ENCODE measurements at places on chromosomes 5 and 9.

- no peaks in the 10 kb centered on the region for H3K36me3 ChIP-seq
- no peaks in the 10 kb centered on the region for H3K27me3 ChIP-seq
- no peak overlapping the region for H3K4me3 ChIP-seq
- H3K4me1 ChIP-seq: no peaks in the 10 kb centered on the region
- H3K27ac ChIP-seq: no peak overlapping the region
- DNase-seq: no peak
These were observed 166.1 kb downstream of the RNF180 start for GRCh38 chr5:64331597-64332277.

GRCh38 chr9:90433398-90433941 is 209.2 kb downstream of the DIRAS2 start:
- no peak for DNase-seq
- no peaks in the 10 kb centered on the region for H3K4me1 ChIP-seq
- H3K36me3 ChIP-seq: no peaks in the 10 kb centered on the region

GRCh38 chr5:141870228-141870627 is 8.0 kb downstream of the PCDH1 start:
- H3K27me3 ChIP-seq: peaks cover 43% of the 10 kb centered on the region
- no peak overlapping the region for H3K27ac ChIP-seq
- no peak overlapping the region for H3K4me3 ChIP-seq
- DNase-seq: no peak

DNA sequence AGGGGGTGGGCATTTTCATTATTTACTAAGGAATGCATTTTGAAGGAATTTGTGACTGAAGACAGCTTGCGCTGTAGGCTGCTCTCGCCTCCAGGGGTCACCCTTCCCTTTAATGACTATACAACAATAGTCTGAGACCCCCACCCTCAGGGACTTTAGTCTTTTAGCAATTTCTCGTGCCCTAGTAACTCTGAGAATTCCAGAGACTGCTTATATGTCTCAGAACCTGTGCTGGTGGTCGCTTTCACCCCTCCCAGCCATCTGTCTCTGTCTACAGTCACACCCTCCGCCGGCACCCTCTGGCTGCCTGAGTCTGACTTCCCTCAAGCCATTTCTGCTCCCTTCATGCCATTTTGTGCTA is 671.4 kb downstream of the NR2F1-AS1 start:
- H3K4me1 ChIP-seq: no peaks in the 10 kb centered on the region
- no peak overlapping the region for H3K27ac ChIP-seq
- H3K36me3 ChIP-seq: no peaks in the 10 kb centered on the region
- H3K4me3 ChIP-seq: no peak overlapping the region

DNA sequence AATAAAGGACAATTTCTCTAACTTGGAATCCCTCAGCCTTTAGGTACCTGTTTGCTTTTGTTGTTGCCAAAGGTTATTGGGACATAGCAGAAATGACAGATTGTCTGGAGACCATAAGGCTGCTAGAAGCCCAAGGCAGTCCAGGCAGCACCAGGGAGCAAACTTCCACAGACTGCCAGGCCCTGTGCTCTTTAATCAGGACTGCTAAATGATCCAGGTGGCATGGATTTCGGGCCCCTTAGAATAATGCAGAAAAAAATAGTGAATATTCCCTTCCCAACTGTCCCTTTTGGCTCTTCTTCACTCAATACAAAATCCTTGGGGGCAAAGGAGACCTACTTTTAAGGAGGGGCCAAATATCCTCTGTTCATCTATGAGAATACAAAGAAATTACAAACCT is 73.9 kb downstream of the GABRA1 start:
- DNase-seq: no peak
- H3K27ac ChIP-seq: no peak overlapping the region
- no peaks in the 10 kb centered on the region for H3K27me3 ChIP-seq
- no peak overlapping the region for H3K4me3 ChIP-seq
- H3K4me1 ChIP-seq: no peaks in the 10 kb centered on the region

DNA sequence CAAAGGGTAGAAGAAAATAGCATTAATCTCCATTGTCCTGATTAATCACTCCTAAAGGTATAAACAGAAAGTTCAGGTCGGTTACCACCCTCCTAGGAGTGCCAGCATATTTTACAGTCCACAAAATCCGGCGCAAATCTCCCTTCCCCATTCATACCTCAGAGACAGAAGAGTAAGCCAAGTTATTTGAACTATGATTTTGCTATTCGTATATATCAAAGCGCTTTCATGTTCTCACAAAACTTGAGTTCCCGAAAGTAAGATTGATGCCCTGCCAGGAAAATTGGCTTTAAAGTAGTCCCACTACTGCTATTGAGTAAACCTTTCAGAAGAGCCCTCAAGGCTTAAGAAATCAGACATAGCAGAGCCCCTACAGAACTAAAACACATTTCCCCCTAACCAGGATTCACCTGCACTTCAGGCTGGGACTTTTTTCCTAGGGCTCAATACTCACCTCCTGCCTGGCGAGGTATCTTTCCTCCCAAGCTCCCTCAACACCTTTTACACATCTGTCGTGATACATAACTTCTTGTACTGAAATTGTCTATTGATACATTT is 21.8 kb upstream of the TRIM36 start:
- no peaks in the 10 kb centered on the region for H3K36me3 ChIP-seq
- peaks cover 30% of the 10 kb centered on the region for H3K27me3 ChIP-seq
- DNase-seq: no peak
- H3K4me1 ChIP-seq: no peaks in the 10 kb centered on the region

- peaks cover 15% of the 10 kb centered on the region for H3K27me3 ChIP-seq
- no peak overlapping the region for H3K4me3 ChIP-seq
- no peaks in the 10 kb centered on the region for H3K4me1 ChIP-seq
- no peak overlapping the region for H3K27ac ChIP-seq
- no peaks in the 10 kb centered on the region for H3K36me3 ChIP-seq
These were observed 536 bp downstream of the PCDHAC1 start for GRCh38 chr5:140926443-140927227.

- no peak overlapping the region for H3K4me3 ChIP-seq
- no peaks in the 10 kb centered on the region for H3K27me3 ChIP-seq
- no peak for DNase-seq
- H3K36me3 ChIP-seq: no peaks in the 10 kb centered on the region
- H3K4me1 ChIP-seq: no peaks in the 10 kb centered on the region
These were observed 795.0 kb downstream of the EFNA5 start for GRCh38 chr5:106875591-106876297.

DNA sequence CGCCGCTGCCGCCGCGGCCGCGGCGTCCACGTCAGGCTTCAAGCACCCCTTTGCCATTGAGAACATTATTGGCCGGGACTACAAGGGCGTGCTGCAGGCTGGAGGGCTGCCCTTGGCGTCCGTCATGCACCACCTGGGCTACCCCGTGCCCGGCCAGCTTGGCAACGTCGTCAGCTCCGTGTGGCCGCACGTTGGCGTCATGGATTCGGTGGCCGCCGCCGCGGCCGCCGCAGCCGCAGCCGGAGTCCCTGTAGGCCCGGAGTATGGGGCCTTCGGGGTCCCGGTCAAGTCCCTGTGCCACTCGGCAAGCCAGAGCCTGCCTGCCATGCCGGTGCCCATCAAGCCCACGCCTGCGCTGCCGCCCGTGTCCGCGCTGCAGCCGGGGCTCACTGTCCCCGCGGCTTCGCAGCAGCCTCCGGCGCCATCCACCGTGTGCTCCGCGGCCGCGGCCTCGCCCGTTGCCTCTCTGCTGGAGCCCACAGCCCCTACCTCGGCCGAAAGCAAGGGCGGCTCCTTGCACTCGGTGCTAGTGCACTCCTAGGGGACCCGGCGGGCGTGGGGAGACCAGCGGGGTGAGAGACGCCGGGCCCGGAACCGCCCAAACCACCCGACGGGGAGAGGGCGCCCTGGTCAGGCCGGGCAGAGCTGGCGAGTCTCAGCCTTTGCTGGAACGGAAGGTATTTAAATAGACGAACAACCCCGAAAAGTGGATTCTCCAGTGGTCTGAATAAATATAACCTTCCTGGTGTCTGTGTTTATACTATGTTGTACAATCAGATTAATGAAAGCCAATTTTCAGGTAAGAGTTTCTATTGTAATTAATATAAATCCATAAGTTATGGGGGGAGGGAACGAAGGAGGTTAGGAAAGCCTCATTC is 1.2 kb downstream of the FOXB2 start:
- H3K27ac ChIP-seq: no peak overlapping the region
- H3K36me3 ChIP-seq: peaks cover 3% of the 10 kb centered on the region
- H3K4me3 ChIP-seq: no peak overlapping the region

DNA sequence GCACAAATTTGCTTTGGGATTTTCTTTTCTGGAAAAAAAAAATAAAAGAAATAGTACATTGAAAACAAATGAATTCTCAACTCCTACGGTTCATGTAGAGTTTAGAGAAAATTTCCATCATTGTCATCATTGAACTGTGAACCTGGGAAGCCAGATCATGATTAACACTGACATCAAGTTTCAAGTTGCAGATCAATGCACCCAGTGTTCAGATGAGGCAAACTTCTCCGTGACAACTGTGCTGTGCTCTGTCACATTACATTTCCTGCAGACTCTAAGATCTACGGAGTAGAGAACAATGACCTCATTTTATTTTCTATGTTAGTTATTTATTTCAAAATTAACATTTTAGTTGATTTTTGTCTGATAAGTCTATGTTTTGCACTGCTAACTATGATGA is 99.7 kb downstream of the MAP1B start:
- no peaks in the 10 kb centered on the region for H3K4me1 ChIP-seq
- no peaks in the 10 kb centered on the region for H3K36me3 ChIP-seq
- H3K4me3 ChIP-seq: no peak overlapping the region
- H3K27me3 ChIP-seq: peaks cover 13% of the 10 kb centered on the region
- no peak for DNase-seq

- DNase-seq: peak; percentile 74
- peak overlapping the region; percentile 100 for H3K27ac ChIP-seq
- peak overlapping the region; percentile 98 for H3K4me3 ChIP-seq
- H3K4me1 ChIP-seq: peaks cover 47% of the 10 kb centered on the region
- H3K27me3 ChIP-seq: no peaks in the 10 kb centered on the region
These were observed 1.5 kb downstream of the PARP8 start for GRCh38 chr5:50667653-50668595.

- peaks cover 29% of the 10 kb centered on the region for H3K4me1 ChIP-seq
- no peaks in the 10 kb centered on the region for H3K36me3 ChIP-seq
- no peaks in the 10 kb centered on the region for H3K27me3 ChIP-seq
- no peak overlapping the region for H3K27ac ChIP-seq
These were observed 46.2 kb downstream of the GALNT10 start for GRCh38 chr5:154236536-154237375.

All from activated T-helper 2 cell treated with anti-CD3 and anti-CD28 coated beads, Interferon-gamma antibody, Interleukin-2, Interleukin-4, amounts not matched to agents 10 μg/mL and 5 μg/mL and 100 μg/mL, durations not matched to agents 14 hours and 24 hours and 36 hours (primary cell).